Right renal cortex interstitium (tissue), 3 donors: ENCODE measurements at places on chromosomes 16 and 17.

DNA sequence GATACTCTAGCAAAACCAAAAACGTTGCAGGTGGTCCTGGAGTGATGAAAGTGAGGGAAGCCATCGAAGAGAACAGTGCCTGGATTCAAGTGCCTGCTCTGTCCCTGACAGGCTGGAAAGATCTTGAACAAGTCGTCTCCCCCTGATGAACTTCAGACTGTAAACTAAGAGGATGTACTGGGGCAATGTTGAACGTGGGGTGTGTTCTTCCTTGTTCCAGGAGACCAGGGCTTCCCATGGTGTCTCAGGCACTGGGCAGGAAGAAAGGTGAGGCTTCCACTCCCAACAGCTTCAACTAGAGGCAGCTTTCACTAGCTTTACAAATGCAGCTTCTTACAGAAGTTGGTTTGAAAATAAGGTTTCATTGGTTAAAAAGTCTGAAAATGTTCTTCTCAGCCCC lies 21.4 kb upstream of the NF1 start:
- no peak for DNase-seq

DNA sequence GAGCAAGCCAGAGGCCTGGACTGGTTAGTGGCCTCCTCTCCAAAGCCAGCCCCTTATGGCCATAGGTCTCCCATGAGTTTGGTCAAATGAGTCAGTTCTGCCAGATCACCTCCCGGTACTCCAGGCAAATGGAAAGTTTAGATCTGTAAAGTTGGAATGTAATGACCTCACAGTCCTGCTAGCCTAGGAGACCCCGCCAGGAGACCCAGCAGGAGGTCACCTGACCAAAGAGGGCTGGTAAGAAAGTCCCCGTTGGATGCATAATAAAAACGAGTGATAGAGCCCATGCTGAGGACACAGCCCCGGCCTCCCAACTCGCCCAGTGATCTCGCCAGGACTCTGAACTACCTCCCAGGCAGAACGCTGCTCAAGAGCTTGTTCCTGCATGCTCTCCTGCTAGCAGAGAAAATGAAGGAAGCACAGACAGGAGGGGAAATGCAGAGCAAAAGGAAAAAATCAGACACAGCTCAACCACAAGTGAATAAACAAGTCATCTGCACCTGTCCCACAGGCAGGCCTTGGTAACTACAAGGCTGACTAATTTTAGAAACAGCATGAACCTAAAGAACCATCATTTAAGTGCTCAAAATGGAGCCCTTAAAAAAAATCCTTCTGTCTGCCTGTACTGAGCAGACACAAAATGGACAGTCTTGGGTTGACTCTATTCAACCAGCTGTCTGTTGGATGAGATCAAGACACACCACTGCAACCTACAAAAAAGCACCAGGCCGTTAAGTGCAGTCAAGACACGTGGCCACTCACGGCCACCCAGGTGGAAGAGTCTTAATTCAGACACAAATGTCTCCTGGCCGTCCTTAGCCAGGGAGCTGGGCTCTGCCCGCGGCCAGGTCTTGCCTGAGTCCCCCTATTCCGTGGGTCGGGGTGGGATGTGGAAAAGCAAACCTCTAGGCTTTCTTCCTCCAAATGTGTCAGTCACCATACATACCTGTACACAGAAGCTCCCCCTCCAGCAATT lies 9.2 kb downstream of the CDIP1 start:
- no peak for DNase-seq

GRCh38 chr17:45815752-45816151 lies 28.9 kb upstream of the SPPL2C start:
- no peak for DNase-seq

- DNase-seq = no peak
Observed at GRCh38 chr16:61892531-61892930, 143.7 kb downstream of the CDH8 start.

GRCh38 chr17:39750131-39751015 lies 12.6 kb downstream of the GRB7 start:
- no peak for DNase-seq

DNA sequence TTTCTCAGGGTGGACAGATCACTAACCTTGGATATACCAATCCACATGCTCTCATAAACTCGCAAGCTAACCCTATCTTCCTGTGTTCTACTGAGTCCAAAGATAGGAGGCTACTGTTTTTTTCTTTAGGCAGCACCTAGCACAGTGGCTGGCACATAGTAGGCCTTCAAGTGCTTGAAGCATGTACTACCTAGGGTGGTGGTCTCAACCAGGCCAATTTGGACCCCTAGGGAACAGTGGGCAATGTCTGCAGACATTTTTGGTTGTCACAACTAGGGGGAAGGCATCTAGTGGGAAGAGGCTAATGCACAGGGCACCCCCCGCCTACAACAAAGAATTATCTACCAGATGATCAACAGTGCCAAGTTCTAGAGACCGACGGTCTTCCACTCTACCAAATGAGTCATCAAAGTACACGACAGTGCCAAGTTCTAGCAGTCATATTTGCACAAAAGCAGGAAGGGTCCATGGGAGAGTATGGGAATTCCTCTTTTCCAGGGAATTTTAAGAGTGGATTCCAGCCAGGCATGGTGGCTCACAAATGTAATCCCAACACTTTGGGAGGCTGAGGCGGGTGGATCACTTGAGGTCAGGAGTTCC lies 390.3 kb downstream of the SLC39A11 start:
- no peak for DNase-seq

DNA sequence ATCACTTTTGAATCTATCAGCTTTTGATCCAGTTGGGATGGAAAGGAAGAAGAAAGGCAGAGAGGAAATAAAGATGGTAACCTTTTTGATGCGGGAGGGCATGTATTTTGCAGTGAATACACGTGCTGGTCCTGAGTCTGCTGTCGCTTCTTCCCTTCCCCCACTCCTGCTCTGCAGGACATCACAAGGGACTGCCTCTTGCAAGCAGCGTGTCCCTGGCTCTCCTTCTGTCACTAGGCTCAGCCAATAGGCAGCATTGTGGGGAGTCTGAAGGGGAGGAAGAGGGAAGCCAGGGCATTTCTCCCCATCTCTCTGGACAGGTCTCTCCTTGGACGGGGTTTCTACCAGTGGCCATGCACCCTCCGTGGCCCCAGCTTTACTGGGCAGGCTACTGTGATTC lies 15.7 kb upstream of the WFDC1 start:
- DNase-seq = no peak

- DNase-seq = no peak
Observed at GRCh38 chr17:21202512-21202911, 11.4 kb downstream of the TMEM11 start.

- DNase-seq = no peak
Observed at GRCh38 chr17:15377200-15377599, 35.8 kb upstream of the TEKT3 start.

DNA sequence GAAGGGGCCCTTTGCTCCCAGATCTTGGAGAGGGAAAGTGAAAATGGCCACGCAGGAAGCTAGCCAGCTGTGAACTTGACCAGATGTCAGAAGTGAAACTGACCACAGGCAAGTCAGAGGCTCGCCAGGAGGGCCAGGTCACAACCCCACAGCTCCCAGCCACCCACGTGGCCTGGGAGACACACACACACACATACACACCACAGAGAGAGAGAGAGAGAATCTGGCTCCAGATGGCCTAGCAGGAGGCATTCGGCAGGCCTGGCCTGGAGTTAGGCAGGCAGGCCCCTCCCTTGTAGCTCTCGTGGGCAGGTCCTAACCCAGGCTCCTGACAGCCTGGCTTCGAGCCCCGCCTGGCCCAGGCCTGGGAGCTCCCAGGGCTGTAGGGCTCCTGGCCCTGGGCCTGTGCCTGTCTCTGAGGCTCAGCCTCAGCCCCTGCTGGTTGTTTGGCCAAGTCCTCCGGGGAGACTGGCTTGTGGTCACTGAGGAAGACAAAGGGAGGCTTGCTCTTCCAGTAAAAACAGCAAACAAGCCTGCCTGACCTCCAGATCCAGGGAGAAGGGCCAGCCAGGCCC lies 20.2 kb downstream of the NGFR start:
- peak; percentile 72 for DNase-seq

GRCh38 chr16:82784573-82784968 lies 157.8 kb downstream of the CDH13 start:
- DNase-seq = no peak

DNA sequence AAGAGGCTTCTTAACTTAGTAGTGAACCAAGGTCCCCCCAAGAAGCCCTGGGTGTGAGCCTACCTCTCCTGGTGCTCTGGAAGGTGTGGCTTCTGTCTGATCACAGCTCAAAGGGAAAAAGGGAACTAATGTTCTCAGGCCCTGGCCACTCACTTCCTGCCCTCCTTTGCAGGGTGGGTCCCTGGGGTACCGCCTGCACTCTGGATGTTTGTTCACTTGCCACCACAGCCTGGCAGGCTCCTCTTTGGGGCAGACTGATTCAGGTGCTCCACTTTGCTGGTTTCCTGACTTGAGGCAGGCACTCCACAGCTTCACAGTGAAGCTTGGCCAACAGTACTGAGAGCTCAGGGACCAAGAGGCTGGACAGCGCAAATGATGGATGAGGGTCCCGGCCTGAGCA lies 5.9 kb upstream of the MYO15A start:
- DNase-seq = no peak

DNA sequence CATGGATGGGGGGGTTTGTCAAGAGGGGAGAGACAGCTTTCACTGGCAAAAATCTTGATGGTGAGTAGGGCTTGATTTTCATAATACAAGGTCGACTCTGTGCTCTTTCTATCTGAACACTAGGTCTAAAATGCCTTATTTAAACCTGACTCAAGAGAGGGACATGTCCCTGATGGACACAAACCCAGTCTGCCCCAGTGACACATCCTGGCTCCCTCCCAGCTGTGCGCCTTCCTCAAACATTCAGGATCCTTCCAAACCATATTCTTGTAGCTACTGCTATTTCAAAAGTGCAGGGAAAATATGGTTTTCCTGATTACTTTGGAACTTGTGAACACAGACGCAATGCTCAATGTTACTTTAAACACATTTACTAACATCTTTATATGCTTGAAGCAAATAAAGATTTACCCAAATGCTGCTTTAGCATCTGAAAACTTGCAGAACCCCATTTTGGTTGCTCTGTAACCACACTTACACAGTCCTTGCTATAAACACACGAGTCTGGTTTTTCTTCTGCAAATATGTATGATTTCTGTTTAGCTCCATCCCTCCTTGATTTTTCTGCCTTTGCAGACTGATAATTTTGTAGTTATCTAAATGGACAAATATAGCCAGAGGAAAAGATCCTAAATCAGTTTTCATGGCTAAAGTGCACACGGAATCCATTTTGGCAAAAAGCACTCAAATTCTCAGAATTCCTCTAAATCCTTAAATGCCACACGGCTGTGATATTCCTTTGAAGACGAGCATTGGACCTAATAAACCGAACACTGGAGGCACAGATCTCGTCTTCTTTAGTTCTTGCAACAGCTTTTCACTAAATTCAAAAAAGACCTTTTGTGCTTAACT lies 499.9 kb upstream of the ZFHX3 start:
- DNase-seq = no peak

DNA sequence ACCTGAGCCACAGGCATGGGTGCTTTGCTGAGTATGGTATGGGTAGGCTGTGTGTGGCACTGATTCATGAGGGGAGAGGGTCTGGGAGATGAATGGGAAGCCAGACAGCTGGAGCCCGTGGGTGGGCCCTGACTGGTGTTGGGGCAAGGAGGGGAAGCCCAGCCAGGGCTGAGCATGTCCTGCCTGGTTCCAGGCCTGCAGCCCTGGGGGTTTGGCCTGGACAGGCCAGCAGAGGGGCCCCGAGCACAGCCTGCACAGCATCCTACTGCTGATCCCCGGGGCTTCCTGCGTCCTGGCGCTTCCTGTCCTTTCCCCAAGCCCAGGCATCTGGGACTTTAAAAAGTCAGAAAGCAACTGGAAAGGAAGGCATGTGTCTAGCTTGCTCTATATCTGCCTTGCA lies 4.6 kb upstream of the MVD start:
- DNase-seq = no peak

DNA sequence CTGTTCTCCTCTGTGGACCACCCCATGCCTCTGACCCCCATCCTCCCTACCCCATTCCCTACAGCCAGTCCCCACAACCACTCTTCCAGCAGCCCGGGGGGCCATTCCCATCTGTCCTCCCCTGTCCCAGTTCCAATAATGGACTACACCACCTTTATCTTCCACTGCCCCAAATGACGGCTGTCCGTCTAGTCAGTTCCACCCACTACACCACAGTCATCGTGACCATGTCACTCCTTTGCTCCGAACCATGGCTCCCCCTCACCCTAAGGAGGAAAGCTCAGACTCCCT lies 15.3 kb downstream of the PDP2 start:
- DNase-seq = no peak

GRCh38 chr16:12752159-12752558 lies 51.5 kb downstream of the CPPED1 start:
- no peak for DNase-seq
